Esophagus squamous epithelium (tissue), 5 donors: ENCODE measurements at places on chromosomes 6 and 20.

DNA sequence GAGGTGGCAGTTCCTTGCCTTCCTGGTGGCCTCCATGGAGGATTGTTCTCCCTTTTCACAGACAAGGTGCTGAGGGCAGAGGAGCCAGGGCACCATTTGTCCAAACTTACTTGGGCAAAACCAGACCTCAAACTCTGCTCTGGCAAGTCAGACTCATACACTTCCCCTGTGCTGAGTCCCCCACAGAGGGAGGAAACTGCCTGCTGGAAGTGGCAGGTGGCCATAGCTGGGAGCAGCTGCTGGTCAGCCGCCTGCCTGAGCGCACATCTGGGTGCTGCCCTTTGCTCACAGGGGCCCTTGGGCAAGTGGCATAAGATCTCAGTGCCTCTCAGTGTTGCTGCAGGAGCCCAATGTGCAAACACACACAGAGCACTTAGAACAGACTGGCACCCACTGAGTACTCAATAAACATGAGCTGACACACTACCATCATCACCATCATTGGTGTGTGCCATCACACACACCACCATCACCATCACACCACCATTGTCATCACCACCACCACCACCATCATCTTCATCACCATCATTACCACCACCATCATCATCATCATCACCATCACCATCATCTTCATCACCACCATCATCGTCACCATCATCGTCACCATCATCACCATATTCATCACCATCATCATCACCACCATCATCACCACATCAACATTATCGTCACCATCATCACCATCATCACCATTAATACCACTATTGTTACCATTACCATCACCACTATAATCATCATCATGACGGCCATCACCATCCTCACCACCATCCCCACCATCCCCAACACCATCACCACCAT lies 17.6 kb downstream of the NOL4L start:
- no peak for DNase-seq

DNA sequence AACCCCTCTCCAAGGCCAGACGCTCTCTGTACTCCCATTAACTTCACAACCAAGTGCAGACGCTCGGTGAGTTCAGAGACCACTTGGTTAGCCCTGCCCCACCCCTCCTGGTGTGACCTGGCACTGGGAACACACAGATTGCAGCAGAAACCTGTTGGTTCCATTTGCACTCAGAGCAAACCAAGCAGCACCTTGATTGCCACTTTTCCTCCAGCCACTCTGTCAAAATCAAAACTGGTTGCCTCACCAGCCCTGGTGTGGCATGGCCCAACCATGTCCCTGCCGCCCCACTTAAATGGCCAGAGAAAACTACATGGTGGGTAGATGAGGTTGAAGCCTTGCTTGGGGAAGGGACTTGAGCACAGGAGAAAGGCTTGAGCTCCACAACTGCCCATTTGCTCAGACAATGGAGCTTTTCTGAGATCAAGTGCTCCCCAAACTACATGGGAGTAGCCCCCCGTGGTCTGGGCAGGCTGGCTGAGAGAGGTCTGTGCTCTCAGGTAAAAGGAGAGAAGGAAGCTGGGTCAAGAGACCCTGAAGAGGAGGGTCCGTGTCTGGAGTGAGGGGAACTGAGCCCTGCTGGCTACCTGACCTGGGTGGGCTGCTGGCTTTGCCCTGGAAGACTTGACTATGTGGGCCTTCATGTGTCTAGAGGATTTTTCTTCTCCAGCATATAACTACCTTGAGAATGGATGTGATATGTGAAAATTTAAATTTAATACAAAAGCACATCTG lies 43.4 kb downstream of the PLCG1 start:
- DNase-seq = no peak

DNA sequence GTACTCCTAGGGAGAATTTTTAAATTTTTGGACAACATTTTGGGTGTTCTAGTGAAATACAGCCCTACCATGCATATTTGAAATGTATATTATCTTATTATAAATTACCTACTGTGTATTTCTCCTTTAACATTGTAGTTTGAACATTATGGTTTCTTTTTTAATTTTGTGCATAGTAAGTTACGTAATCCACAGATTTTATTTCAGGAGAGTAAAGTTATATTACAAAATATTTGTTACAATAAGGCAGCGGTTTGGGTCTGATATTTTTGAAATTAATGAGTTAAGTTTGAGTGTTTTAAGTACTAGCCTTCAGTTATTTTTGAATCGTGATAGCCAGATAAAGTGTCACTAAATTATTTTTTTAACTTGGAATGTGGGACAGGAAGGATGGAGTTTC lies 7.3 kb upstream of the SOX4 start:
- DNase-seq = no peak

DNA sequence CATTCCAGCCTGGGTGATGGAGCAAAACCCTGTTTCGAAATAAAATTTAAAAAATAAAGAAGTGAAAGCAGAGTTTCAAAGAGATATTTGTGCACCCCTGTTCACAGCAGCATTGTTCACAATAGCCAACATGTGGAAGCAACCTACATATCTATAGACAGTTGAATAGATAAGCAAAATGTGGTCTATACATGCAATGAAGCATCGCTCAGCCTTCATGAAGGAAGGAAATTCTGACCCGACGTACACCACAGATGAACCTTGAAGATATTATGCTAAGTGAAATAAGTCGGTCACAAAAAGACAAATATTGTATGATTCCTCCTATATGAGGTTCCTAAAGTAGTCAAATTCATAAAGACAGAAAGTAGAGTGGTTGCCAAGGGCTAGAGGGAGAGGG lies 6.5 kb upstream of the NCOA6 start:
- no peak for DNase-seq

DNA sequence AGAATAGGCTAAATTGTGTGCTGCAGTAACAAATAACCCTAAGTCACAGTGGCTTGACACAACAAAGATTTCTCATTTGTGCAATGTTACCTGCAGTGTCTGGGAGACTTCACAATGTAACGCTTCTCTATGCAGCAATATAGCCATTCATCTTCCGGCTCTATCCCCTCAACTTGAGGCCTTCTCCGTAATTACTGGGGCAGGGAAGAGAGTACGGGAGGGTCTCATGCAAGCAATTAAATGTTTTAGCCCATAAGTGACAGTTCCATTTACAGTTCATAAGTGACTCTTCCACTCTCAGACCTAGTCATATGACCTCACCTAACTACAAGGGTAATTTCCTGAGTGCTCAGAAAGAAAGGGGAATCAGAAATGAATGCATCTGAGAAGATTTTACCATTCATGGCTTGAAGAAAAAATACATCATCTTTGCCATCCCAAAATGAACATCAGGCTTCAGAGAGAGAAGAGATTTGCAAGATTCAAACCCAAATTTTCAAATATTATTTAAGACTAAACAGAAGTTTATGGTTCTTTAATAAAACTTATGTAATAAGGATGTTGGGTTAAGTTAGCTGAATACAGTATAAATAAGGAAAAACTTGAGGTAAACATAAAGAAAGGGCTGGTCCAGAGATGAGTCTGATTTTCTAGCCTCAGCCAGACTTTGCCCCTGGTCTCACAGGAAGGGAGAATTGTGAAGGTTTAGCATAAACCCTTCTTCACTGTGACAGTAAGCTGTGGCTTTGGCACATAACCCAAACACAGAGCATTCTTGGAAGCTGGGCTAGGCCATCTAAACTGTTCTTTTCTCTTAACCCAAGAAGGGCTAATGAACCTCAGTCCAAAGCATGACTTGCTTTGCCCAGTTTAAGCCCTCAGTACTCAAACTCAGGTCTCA lies 13.3 kb downstream of the GPR6 start:
- no peak for DNase-seq

DNA sequence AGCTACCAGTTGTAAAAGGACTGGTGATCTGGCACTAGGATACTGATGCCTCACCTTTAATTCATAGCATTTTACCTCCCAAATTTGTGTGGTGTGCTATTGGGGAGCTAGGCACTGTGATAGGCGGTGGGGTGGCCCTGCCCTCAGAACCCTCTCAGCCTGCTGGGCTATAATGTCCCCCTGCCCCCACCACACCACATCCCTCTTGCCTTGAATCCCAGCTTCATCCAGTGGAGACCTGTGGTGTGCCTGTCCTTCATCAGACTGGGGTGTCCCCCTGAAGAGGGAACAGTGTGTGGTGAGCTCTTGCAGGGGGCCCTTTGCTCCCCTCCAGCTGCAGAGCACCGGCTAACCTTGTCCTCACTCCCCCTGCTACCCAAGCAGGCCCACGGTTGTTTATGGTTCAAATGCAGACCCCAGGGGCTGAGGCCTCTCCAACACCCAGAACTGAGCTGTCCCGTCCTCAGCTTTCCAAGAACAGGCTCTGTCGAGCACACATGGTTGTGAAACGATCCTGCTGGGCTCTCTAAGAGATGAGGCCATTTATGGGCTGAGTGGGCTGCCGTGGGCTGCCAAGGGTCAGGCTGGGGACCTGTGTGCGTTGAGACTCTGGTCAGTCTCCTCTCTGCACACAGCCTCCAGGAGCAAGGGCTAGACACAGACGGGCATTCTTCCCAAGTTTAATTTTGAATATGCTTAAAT lies 26.9 kb upstream of the VEGFA start:
- DNase-seq = no peak

DNA sequence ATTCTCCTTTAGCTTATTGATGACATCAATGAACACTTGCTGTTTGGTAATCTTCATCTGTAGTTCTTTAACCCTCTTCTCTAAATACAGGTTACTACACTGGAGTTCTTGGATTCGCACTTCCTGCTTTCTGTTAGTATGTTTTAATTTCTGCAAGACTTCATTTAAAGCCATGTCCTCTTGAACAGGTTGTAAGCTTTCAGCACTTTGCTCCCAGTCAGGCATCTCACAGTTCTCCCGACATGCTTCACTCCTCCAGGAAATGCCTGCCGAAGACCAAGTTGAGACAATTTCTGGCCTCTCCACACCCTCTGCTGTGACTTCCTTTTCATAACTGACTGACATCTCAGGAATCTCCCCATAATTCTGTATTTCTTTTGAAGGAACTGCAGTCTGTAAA lies 15.8 kb downstream of the CAGE1 start:
- no peak for DNase-seq

- no peak for DNase-seq
Measured at GRCh38 chr6:107763946-107764345, 60.2 kb downstream of the SCML4 start.

- DNase-seq = no peak
Measured at GRCh38 chr6:41170547-41171160, 7.7 kb upstream of the TREM2 start.

GRCh38 chr6:126112171-126112632 lies 125.9 kb downstream of the TRMT11 start:
- no peak for DNase-seq

DNA sequence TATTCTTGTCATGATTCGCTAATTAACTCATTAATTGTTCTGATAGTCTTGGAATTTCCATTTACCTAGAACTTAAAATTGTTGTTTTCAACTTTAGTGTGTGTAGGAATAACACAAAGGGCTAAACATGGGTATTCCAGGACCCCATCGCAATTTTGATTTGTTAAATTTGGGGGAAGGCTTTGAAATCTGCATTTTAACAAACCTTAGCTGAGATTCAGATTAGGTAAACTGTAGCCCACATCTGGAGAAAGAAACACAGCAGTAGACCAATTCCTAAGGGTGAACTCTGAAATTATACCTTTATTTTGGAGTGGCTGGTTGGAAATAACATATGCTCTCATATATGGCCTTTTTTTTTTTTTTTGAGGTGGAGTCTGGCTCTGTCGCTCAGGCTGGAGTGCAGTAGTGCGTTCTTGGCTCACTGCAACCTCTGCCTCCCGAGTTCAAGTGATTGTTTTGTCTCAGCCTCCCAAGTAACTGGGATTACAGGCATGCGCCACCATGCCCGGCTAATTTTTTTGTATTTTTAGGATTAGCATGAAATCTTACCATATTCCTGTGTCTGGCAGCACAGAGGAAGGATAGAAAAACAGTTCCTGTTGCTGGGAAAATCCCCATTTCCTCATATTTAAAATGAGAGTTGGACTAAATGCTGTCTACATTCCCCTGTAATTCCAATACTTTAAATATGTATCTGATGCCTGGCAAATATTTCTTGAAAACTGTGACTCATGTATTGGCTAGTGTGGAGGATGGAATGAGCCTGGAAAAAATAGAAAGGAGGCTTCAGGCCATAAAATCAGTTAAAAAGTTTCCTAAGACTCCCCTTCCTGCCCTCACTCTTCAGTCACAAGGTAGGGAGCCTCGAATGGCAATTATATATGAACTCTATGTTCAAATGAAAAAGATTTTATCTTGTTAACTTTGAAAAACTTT lies 96.7 kb upstream of the FAM184A start:
- no peak for DNase-seq

- DNase-seq = no peak
Measured at GRCh38 chr20:13486694-13487093, 152.0 kb downstream of the TASP1 start.

- DNase-seq = no peak
Measured at GRCh38 chr20:2519115-2519809, 10.5 kb upstream of the ZNF343 start.

GRCh38 chr6:7805078-7805849 lies 79.4 kb downstream of the BMP6 start:
- DNase-seq = no peak

DNA sequence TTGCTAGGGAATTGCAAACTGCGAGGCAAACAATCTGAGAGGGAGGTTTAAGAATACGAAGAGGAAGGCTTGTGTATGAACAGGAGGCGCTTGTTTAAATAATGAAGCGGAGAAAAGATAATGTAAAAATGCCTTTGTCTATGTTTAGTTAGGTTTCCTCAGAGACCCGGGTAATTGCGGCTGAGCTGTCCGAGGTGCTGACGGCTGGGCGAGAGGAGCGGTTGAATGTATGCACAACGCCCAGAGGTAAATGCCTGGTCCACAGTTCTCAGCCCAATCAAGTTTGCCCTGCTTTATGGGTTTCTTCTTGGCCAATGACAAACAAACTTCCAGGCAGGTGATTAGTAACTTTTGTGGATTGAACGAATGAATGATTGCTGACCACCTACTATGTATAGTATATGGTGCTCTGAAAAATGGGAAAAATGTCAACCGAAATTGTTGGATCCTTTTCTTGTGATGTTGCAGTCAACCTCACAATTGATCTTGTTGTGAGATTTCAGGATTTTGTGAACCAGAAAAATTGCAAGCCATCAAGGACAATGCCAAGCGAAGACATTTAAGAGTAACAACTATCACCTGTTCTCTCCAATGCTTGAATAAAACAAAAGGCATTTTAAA lies 38.3 kb upstream of the SLC32A1 start:
- no peak for DNase-seq

DNA sequence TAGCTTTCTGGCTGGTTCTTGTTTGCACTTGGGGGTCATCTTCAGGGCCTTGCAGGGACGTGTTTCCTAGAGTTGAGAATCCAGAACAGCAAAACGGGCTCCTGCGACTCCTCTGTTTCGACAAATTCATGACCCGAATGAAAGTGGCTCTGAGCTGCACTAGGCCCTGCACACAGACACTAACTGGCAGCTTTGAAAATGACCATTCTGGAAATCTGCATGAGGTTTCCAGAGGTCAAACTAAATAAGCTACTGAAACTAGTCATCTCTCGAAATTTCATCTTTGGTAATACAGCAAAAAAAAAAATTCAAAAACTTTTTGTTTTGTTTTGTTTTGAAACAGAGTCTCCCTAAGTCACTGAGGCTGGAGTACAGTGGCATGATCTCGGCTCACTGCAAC lies 15.5 kb upstream of the BMP7 start:
- DNase-seq = no peak
